HCEC 1CT (cell line): ENCODE measurements at places on chromosomes 7 and 10.

GRCh38 chr10:5079836-5080235 lies 14.4 kb upstream of the AKR1C3 start:
- no peak for DNase-seq

DNA sequence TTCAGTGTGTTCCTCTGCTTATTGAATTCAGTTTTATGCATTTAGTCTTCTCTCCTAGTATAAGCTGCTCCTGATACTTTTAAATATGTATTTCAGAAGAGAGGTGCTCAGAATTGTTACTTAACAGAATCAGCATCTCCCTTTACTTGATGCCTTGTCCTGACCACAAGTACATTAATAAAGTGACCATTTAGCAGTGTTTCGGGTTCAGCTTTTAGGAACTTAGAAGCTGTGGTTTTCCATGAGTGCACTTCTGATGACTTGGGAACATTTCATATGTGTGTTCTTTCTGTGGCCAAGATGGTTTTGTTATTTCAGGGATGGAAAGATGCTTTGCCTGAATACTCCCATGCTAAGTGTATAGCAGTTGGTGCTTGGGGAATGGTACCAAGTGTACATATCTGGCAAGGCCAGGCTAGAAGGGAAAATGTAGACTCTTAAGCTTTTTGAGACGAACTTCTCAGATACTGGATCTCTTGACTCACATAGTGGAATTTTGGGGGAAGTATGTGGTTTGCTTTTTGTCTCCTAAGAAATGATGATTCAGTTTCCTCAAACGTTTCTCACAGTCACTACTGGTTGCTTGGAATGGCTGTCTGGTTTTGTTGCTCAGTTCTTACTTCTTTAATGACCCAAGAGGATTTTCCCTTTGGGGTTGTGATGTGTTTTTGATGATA lies 17.2 kb downstream of the SGPL1 start:
- peak; percentile 93 for DNase-seq

GRCh38 chr7:101999393-101999792 lies 182.0 kb downstream of the CUX1 start:
- DNase-seq: no peak

- no peak for DNase-seq
These were observed 13.2 kb downstream of the SGPL1 start for GRCh38 chr10:70828923-70829322.

GRCh38 chr7:29115753-29116152 lies 30.6 kb downstream of the CPVL start:
- DNase-seq: no peak

DNA sequence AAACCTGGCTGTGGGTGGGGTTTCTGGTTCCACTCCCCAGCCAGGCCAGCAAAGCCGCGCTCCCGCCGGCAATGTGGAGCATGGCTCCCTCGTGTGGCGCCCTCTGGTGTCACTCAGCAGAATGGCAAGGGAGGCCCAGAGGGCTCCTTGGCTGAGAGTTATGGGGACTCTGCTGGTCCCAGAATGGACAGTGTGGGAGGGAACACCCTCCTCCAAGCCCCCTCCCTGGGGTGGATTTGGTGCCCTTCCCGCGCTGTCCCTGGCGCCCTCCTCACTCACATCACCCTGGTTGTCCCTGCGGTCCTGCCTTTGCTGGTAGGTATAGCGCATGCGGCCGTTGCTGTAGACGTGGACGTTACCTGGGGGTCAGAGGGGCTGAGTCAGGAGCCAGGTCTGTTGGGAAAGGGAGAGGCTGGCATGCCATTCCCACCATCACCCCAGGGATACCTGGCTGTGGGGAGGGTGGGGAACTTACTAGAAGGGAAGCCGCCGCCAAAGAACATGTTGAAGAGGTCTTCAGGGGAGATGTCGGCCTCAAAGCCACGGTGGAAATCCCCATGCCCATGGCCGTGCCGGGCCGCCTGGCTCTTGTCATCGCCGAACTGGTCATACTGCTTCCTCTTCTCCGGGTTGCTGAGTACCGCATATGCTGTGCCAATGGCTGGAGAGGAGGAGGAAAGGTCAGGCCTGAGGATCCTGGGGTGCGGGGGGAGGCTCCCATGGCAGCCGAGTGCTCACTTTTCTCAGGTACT lies 14.0 kb downstream of the DNAJB12 start:
- DNase-seq: peak; percentile 53

DNA sequence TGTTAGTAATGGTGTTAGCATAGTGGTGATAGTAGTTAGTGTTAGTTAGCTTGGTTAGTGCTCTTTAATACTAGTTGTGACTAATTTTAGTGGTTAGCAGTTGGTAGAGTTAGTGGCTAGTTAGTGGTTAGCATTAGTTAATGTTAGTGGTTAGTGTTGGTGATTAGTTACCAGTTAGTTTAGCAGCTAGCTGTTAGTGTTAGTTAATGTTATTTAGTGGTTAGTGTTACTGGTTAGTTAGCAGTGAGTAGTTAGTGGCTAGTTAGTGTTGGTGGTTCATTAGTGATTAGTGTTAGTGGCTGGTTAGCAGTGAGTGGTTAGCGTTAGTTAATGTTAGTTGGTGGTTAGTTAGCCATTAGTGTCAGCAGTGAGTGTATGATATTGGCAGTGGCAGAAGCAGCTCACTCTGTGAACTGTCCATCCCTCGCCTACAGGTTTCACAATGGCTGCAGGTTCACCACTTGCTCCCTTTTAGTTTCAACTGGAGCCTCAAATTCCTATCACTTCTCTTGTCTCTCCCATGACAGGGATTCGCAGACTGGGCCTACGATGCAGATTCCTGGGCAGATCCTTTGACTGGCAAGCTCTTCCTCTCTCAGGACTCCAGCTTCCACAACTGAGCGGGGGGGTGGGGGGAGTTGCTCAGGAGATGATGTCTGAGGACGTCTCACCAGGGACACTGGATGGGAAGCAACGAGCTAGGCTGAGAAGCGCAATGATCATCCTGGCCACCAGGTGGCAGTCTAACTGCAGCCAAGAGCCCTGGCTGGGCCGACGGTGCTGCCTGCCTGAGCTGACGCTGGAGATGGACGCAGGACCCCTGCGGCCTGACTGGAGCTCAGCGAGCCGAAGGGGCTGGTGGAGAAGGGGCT lies 19.5 kb downstream of the GHRHR start:
- DNase-seq: peak; percentile 37

DNA sequence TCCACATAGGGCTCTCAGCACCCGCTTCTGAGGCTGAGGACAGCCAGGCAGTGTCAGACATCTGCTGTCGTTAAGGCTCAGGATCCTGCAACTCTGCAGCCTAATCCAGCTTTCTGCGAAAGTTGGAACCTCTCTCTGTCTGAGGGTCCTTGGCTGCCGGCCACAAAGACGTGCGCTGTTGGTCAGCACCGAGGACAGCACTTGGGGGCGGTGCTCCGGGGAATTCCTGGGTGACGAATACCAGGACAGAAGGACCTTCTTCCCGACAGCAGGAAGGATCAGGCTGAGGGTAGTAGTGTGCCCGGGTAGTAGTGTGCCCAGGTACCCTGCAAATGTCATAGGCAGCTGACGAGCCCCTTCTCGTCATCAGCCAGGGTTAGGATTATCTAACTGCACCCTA lies 16.0 kb upstream of the RASGEF1A start:
- no peak for DNase-seq

DNA sequence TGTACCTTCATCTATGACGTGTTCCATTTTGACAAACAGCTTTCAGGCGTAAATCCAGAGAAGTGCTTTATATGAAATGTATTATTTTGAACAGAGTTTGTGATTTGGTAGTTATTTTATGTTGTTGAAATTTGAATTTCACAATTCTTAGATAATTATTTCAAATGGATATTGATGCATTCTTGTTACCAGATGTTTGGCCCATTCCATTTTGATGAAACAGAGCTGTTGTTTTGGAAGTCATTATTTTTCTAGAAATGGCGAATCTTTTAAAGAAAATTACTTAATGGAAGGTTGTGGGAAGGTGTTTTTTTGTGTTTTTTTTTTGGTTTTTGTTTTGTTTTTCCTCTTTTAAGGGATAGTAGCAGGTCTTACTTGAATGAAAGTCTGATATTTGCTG lies 2.4 kb downstream of the OTUD1 start:
- DNase-seq: no peak

DNA sequence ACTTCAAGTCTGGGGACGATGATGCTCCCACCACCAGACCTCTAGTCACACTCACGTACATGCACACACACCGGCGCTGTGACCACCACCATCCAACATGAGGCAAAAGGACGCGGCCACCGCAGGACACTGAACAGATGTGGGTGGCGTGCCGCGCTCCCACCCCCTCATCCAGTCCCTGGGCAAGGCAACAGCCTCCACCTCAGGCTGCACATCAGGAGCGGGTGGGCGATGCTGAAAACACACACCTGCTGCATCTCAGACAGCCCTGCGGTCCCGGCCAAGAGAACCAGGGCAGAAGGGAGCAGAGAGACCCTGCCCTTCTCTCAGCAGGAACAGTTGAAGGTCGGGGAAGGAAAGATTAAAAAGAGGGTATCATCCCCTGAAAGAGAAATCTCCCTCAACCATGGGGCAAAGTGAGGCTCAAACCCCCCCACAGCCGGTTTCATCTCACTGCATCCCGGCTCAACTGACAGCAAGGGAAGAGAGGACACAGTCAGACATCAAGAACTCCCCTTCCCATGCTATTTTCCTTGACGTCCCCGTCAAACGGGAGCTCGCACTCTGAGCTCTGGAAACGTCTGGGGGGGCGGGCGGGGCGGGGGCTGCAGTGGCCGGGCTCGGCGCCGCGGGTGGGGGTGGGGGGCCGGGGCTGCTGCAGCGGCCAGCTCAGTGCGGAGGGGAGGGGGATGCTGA lies 1.1 kb downstream of the CAMK2G start:
- DNase-seq: no peak
